Naive thymus-derived CD4-positive, alpha-beta T cell (primary cell): ENCODE measurements at places on chromosomes 5 and 9. TPM values are rescaled to one million over a fixed set of nuclear protein-coding genes. Genes with fewer than 3 reads are reported as not detected.

The SLC2A6 gene
- total RNA-seq: 3.4 TPM

The GLRA1 gene
- not detected in 2 replicates for total RNA-seq

The CDKN2B-AS1 gene
- total RNA-seq: not detected

- H3K27ac ChIP-seq: no peak overlapping the region
- no peaks in the 10 kb centered on the region for H3K36me3 ChIP-seq
- H3K27me3 ChIP-seq: no peaks in the 10 kb centered on the region
Observed at GRCh38 chr9:18343784-18344183, 130.2 kb upstream of the ADAMTSL1 start.

DNA sequence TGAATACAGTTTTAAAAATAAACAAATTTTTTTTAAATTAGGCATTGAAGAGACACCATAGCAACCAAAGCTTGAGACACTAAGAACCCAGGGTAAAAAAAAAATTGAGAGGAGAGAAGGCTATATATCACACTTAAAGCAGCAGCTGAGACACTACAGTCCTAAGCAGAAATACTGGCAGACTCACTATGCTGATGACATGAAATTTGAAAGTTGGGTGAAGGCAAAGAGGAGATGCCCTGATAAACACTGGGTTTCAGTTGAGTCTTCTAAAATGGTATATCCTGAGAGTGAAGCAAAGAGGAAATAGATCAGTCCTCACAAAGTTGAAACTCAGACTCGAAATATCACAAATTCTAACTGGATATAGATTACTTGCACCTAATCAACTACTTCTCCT is 419.9 kb upstream of the CDH9 start:
- no peaks in the 10 kb centered on the region for H3K27me3 ChIP-seq
- no peaks in the 10 kb centered on the region for H3K36me3 ChIP-seq
- H3K4me1 ChIP-seq: no peaks in the 10 kb centered on the region
- no peak for DNase-seq
- H3K27ac ChIP-seq: no peak overlapping the region

DNA sequence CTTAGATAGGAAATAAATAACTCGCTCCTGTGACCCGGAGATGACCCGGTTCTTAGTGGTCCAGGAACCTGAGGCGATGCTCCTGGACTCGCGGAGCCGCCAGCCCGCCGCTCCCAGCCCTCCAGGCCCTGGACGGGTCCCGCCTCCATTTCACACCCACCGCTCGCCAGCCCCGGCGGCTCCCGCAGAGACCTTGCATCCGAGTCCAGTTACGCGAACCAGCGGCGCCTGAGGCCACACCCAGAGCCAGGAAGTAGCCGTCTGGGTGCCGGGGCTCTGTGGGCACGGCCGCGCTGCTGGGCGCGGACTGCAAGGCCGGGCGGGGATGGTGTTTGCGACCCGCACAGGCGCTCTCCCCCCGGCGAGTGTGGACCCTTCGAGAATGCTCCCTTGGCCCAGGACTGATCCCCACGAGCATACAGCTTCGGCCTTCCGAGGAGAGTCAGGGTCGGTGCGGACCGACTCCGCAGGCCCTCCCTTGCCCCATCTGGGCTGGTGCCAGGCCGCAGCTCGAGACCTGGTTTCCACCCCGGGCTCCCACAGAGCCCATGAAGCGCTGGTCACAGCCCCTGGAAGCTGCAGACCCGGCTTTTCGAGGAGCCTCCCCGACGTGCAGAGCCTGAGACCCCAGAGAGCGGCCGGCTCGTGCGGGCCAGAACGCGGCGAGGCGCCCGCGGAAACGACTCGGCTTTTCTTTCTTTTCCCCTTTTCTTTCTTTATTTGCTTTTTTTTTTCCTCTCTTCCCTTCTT is 5.2 kb upstream of the BARX1 start:
- H3K27me3 ChIP-seq: peaks cover 41% of the 10 kb centered on the region
- DNase-seq: no peak
- H3K27ac ChIP-seq: no peak overlapping the region
- no peaks in the 10 kb centered on the region for H3K36me3 ChIP-seq
- H3K4me1 ChIP-seq: peaks cover 9% of the 10 kb centered on the region

DNA sequence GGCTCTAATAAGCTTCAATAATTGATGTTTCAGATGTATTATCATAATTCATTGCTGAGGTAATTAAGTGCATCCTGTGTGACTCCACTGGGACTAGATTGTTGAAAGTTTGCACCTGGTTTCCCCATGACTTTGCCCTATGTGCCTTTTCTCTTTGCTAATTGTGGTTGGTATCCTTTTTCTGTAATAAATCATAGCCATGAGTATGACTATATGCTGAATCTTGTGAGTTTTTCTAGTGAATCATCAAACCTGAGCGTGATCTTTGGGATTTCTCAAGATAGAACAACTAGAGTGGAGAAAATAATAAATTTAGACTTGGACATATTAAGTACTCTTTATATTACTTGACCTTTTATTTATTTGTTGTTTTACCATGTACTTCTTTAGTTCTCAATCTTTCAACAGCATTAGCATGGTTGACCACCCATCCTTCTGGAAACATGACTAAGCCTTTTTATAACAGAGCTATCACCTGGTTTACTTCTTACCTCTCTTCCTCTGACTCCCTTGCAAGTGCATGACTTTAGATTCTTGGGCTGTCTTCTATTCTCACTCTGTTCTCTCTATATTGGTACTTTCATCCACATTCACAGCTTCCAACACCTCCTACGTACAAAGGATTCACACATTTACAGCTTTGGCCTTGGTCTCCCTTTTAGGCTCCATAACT is 239.6 kb upstream of the TAS2R1 start:
- H3K27me3 ChIP-seq: no peaks in the 10 kb centered on the region

DNA sequence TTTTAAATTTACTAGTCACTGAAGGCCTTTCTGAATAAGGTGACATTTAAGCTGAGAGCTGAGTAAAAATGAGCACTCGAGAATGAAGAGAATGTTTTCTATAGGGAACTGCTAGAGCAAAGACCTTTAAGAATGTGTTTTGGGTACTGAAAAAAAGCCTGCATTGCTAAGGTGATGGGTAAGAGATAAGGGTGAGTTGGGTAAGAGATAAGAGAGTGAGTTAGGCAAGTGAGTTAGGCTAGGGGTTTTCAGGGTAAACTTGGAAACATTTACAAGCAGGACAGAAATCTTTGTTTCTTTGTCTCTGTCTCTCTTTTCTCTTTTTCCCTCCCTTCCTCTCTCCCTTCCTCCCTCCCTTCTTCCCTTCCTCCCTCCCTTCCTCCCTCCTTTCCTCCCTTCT is 5.6 kb downstream of the RAD23B start:
- H3K4me1 ChIP-seq: peaks cover 50% of the 10 kb centered on the region
- H3K36me3 ChIP-seq: no peaks in the 10 kb centered on the region
- DNase-seq: no peak
- no peak overlapping the region for H3K4me3 ChIP-seq
- H3K27me3 ChIP-seq: no peaks in the 10 kb centered on the region
- H3K27ac ChIP-seq: no peak overlapping the region

The NIPAL4 gene
- total RNA-seq: 0.31 and 0.70 TPM in 2 replicates

The ERCC8 gene
- 7.9 TPM for total RNA-seq

- no peak for DNase-seq
- H3K27ac ChIP-seq: no peak overlapping the region
- no peaks in the 10 kb centered on the region for H3K4me1 ChIP-seq
- H3K4me3 ChIP-seq: no peak overlapping the region
- no peaks in the 10 kb centered on the region for H3K27me3 ChIP-seq
Observed at GRCh38 chr9:8552732-8553131, 753.2 kb upstream of the DMAC1 start.

DNA sequence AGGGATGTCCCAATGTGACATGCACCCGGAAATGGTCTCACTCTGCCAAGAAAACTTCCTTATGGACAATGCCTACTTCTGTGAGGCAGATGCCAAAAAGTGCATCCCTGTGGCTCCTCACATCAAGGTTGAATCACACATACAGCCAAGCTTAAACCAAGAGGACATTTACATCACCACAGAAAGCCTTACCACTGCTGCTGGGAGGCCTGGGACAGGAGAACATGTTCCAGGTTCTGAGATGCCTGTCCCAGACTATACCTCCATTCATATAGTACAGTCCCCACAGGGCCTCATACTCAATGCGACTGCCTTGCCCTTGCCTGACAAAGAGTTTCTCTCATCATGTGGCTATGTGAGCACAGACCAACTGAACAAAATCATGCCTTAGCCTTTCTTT is 37.6 kb upstream of the CCDC152 start:
- H3K4me1 ChIP-seq: no peaks in the 10 kb centered on the region
- H3K36me3 ChIP-seq: no peaks in the 10 kb centered on the region
- no peaks in the 10 kb centered on the region for H3K27me3 ChIP-seq
- DNase-seq: no peak
- H3K27ac ChIP-seq: no peak overlapping the region
- H3K4me3 ChIP-seq: no peak overlapping the region

DNA sequence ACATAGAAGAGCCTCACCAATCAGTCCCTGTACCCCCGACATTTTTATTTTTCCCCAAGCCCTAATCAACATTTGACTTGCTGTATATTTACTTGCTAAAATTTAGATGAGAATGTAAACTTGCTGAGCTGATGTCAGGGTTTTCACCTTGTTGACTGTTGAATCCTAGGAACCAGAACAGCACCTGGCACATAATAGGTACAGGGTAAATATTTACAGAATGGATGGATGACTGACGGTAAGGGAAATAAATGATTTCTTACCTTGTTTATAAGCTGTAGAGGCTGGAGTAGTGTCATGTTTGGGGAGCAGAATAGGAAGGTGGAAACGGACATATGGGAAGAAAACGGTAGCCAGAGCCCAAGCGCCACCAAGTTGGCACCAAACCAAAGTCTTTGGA is 107.0 kb upstream of the NUDT12 start:
- H3K27ac ChIP-seq: no peak overlapping the region
- no peak for DNase-seq
- H3K4me1 ChIP-seq: no peaks in the 10 kb centered on the region
- H3K4me3 ChIP-seq: no peak overlapping the region

GRCh38 chr5:159510282-159510681 is 180.0 kb upstream of the IL12B start:
- no peaks in the 10 kb centered on the region for H3K4me1 ChIP-seq
- H3K27ac ChIP-seq: no peak overlapping the region
- H3K36me3 ChIP-seq: no peaks in the 10 kb centered on the region
- H3K27me3 ChIP-seq: no peaks in the 10 kb centered on the region
- DNase-seq: no peak

DNA sequence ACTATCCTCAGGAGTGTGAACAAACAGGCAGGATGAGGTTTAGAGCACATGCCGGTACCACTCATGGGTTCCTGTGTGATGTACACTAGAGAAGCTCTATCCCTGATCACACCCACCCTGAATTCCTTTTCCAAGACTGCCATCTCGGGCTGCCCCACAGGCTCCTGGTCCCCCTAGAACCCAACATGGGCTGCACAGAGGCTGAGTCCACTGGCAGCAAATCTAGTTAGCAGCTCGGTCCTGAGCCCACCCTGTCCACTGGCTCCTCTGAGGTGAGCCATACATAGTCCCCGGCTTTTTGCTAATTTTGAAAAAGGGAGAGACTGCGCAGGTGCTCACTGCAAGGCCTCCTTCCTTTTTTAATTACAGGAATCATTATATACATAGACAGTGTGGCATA is 227.0 kb downstream of the FSTL4 start:
- H3K36me3 ChIP-seq: no peaks in the 10 kb centered on the region
- no peak overlapping the region for H3K4me3 ChIP-seq
- no peak for DNase-seq

The HTR4 gene
- not detected for total RNA-seq

DNA sequence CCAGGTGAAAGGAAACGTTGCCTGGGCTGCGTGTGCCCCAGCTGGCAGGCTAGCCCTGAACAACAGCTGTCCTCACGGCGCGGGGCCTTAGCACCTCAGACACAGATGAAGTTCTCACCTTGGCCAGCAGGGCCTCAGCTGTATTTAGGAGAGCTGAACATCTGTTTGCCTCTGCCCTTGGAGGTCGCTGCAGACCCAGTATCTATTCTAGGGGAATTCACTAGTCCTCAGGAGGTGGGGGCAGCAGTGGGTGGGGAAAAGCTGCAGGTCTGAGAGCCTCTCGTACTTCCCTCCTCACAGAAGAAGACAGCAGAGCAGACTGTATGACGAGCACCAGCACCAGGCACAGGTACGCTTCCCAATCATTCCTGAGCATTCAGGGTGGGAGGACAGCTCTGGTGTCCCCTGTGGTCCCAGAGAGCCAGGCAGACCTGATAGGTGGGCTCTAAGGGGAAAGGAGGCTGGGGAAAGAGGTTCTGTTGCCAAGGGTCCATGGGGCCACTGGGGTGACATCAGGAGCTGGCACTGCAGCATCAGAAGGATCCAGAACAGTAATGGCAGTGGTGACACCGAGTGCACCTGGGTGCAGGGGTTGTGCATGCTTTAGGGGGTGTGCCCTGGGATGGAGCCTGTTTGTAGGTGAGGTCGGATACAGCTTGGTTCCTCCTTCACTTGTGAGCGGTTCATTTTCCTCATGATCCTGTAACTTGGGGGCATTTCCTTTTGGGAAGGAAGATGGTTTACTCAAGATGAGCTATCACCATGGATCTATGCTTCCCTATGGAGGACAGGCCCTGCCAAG is 13.8 kb downstream of the CD74 start:
- H3K4me3 ChIP-seq: no peak overlapping the region
- no peaks in the 10 kb centered on the region for H3K4me1 ChIP-seq
- no peak overlapping the region for H3K27ac ChIP-seq
- H3K36me3 ChIP-seq: peaks cover 8% of the 10 kb centered on the region
- DNase-seq: no peak
